HFFc6 (cell line): ENCODE measurements at places on chromosomes 1 and 21. TPM values are rescaled to one million over a fixed set of nuclear protein-coding genes. Genes with fewer than 3 reads are reported as not detected.

MFN2 gene
- 87.2 to 95.4 TPM (median 94.2 TPM) in 3 replicates for total RNA-seq

- no peak for DNase-seq
Measured at GRCh38 chr21:19899645-19900044, 1098.6 kb upstream of the NCAM2 start.

DNA sequence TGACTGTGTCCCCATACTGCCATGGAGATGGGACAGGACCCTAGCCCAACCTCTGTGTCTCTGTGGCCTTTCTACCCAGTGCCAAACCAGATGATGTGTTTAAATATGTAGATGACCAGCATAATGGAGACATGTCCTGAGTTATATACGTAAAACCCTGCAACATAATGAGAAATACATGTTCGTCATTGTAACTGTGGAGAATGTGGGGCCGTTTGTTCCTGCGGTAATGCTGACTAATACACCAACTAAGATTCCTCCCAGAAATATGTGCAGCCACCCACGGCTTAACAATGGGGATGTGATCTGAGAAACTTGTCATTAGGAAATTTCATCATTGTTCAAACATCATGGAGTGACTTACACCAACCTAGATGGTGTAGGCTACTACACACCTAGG, 71.7 kb upstream of the SIM2 start:
- DNase-seq = no peak

GUCA2A gene
- total RNA-seq = not detected in 3 replicates

- DNase-seq = peak; percentile 58
Measured at GRCh38 chr1:200951016-200951415, 56.3 kb downstream of the INAVA start.

DNA sequence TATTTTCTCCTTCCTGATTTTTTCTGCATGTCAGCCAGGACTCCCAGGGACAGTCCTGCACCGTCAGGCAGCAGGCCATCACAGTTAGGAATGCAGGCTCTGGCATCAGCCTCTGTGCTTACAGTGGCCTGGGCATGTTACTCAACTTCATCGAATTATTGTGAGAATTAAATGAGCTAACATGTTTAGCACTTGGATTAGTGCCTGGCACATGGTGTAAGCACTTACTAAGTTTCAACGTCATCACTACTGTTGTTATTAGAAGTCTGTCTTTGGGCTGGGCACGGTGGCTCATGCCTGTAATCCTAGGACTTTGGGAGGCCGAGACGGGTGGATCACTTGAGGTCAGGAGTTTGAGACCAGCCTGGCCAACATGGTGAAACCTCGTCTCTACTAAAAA, 45.1 kb downstream of the SCCPDH start:
- peak; percentile 90 for DNase-seq

DNA sequence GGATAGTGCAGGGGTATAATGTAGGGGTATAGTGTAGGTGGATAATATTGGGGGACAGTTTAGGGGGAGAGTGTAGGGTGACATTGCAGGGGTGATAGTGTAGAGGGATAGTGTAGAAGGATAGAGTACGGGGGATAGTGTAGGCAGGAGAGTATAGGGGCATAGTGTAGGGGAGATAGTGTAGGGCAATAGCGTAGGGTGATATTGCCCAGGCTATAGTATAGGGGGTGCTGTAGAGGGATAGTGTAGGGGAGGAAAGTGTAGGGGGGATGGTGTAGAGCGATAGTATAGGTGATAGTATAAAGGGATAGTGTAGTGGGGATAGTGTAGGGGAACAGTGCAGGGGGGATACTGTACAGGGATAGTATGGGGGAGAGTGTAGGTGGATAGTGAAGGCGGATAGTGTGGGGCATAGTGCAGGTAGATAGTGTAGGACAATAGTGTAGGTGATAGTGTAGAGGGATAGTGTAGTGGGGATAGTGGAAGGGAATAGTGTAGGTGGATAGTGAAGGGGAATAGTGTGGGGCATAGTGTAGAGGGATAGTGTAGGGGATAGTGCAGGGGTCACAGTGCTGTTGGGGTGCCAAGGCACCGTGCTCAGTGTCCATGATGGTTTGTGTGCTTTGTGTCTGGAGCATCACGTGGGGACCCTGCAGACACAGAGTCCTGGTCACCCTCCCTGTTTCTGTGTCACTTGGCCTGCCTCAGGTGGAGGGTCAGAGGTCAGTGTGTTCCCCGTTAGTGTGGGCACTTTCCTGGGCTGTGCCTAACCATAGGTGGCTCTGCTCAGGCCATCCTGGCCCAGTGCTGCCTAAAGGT, 10.5 kb upstream of the ARF1 start:
- no peak for DNase-seq

BACH1 gene
- total RNA-seq = 42.5 to 53.3 TPM (median 44.3 TPM) in 3 replicates

OR2L3 gene
- total RNA-seq = not detected in 3 replicates

- DNase-seq = no peak
Measured at GRCh38 chr1:42109600-42109999, 43.6 kb upstream of the GUCA2B start.

LRP8 gene
- 8.8 to 14.1 TPM (median 12.9 TPM) in 3 replicates for total RNA-seq

VAV3 gene
- total RNA-seq = 0.03 to 0.13 TPM in 2 of 3 replicates, not detected in the other
